ENCODE measurements at places on chromosomes 3 and 15.

GRCh38 chr3:13277196-13277813 lies 142.8 kb downstream of the NUP210 start:
- DNase-seq: no peak

- DNase-seq: no peak
These were observed 98.1 kb downstream of the CORO2B start for GRCh38 chr15:68676926-68677325.

DNA sequence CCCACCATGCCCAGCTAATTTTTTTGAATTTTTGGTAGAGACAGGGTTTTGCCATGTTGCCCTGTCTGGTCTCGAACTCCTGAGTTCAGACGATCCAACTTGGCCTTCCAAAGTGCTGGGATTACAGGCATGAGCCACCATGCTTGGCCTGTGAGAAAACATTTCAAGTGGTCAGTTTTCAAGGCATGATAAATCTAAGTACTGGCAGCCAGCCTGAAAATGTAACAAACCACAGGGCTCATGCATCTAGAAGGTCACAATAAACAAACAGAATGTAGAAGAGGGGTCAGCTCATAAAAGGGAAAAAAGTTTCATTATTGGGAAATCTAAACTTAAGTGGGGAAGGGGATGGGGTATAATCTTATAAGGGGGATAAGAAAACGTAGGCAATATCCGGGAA lies 39.9 kb downstream of the PPCDC start:
- no peak for DNase-seq

GRCh38 chr3:103446953-103447629 lies 1012.3 kb downstream of the ZPLD1 start:
- no peak for DNase-seq

DNA sequence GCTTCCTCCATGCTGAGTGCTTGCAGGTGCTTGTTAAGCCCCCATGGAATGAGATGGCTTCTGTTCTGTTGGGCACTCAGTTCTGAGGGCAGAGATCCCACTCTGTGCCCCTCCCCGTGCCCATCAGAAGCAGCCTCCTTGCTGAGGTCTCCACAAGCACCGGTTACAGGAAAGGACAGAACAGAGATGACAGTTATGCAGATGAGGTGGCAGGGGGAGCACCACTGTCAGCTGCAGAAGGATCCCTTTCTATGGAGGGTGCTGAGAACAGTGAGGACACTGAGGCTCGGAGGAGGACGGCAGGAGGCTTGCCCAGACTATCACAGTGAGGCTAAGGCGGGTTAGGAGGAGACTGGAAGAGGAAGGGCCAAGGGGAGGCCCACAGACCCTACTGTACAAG lies 12.4 kb downstream of the CACNA2D2 start:
- no peak for DNase-seq

- DNase-seq: no peak
These were observed 152.0 kb downstream of the LMLN start for GRCh38 chr3:198112031-198112430.

DNA sequence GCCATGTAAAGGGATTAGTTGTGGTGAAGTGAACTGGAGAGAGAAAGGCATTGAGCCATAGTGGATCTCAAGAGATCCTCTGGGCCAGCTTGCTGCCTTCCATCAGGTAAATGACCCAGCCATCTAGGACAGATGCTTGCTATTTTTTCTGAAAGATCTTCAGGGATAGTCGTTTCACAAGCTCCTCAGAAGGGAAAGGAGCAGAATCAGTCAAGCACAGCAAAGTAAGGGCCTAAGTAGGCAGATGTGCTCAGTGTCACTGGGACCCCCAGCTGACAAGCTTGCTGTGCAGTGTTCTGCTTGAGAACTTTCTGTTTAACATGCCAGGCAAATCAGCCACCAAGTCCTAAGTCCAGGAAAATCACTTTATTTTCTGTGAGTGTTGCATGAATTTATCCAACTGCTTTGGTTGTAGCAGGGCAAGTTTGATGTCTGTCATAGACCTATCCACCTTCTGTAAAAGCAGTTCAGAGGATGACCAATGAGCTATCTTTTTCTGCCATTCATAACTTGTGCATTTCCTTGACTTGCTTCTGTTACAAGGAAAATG lies 319.8 kb downstream of the IL5RA start:
- DNase-seq: no peak

DNA sequence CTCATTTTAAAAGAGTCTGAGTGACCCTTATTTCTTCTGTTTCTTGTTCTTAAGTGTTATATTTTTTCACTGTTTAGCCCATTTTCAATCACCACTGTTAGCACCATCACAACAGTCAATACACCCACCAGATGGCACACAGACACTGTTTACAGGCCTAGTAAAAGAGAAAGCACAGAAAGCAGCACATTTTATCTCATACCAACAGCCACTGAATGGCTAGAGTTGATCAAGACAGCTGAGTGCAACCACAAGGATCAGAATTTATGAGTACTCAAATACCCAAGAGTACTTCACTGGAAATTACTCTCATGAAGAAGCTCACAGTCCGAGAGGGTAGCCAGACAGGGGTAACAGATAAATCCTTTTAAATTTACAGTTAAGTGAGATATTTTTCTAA lies 127.0 kb downstream of the TFDP2 start:
- DNase-seq: no peak

GRCh38 chr3:40097131-40098117 lies 212.1 kb upstream of the EIF1B start:
- DNase-seq: no peak
